ENCODE measurements at places on chromosomes 4 and X.
A peak's percentile ranks its signal among the peaks of the same experiment; 100 is the strongest.

- H3K4me3 ChIP-seq: no peak overlapping the region
- H3K27me3 ChIP-seq: no peaks in the 10 kb centered on the region
- H3K4me1 ChIP-seq: no peaks in the 10 kb centered on the region
- no peak overlapping the region for H3K27ac ChIP-seq
Observed at GRCh38 chr4:113336556-113336955, 287.1 kb downstream of the ANK2 start.

DNA sequence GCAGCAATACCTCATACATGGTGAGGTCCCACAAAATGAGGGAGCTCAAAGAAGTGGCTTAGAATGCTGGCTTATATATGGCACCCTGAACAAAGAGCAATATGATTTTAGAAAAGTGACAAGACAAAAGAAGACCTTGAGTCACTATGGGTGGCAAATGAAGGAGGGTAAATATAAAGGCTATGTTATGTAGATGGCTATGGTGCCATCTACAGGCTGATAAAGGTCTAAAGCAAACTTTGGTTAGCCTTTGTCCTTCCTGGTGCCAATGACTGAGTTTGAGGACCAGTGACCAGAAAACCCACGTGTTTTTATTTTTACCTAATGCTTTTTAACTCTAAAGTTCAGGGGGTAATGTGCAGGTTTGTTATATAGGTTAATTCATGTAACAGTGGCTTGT is 151.8 kb downstream of the CCNG2 start:
- no peak for DNase-seq
- H3K36me3 ChIP-seq: no peaks in the 10 kb centered on the region
- no peak overlapping the region for H3K4me3 ChIP-seq
- H3K4me1 ChIP-seq: no peaks in the 10 kb centered on the region

GRCh38 chr4:98816386-98816785 is 112.5 kb downstream of the EIF4E start:
- H3K36me3 ChIP-seq: no peaks in the 10 kb centered on the region
- H3K27ac ChIP-seq: no peak overlapping the region
- H3K27me3 ChIP-seq: no peaks in the 10 kb centered on the region
- no peak for DNase-seq

GRCh38 chr4:85777908-85778631 is 303.1 kb downstream of the ARHGAP24 start:
- no peak for DNase-seq
- H3K27ac ChIP-seq: peak overlapping the region; percentile 40
- H3K27me3 ChIP-seq: no peaks in the 10 kb centered on the region
- H3K4me3 ChIP-seq: peak overlapping the region; percentile 60
- peaks cover 8% of the 10 kb centered on the region for H3K4me1 ChIP-seq
- H3K36me3 ChIP-seq: no peaks in the 10 kb centered on the region

DNA sequence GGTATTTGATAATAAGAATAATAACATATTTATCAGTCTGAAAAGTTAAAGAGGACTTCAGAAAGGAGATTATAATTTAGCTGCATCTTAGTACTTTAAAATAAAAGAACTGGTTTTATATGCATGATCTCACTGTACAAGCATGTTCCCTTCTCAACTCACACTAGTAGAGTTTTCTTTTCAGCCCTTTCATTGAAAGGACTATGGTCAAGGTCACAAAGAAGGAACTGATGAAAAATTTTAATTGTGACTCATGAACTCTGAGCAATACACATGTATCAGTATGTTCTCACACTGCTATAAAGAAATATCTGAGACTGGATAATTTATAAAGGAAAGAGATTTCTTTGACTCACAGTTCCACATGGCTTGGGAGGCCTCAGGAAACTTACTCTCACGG is 73.7 kb upstream of the NDST4 start:
- H3K4me1 ChIP-seq: no peaks in the 10 kb centered on the region
- H3K36me3 ChIP-seq: no peaks in the 10 kb centered on the region
- H3K4me3 ChIP-seq: no peak overlapping the region

GRCh38 chr4:138488533-138488932 is 246.4 kb upstream of the SLC7A11 start:
- no peaks in the 10 kb centered on the region for H3K4me1 ChIP-seq
- H3K27ac ChIP-seq: no peak overlapping the region
- no peak for DNase-seq
- H3K27me3 ChIP-seq: no peaks in the 10 kb centered on the region

DNA sequence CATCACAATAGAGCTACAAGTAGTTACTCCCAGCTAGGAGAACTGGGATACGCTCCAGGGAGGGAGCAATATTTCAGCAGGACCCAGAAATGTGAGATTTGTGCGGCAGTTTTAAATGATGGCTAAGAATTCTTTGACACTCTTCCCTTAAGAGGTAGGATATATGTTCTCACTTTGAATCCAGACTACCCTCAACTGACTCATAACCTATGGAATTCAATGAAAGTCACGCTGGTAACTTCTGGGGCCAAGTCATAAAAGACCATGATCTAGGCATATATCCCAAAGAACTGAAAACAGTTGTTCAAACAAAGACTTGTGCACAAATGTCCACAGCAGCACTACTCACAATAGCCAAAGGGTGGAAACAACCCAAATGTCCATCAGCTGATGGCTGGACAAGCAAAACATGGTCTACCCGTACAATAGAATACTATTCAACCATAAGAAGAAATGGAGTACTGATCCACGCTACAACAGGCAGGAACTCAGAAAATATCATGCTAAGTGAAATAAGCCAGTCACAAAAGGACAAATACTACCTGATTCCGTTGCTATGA is 10.5 kb downstream of the CD99L2 start:
- H3K36me3 ChIP-seq: no peaks in the 10 kb centered on the region
- no peak overlapping the region for H3K4me3 ChIP-seq
- H3K27me3 ChIP-seq: no peaks in the 10 kb centered on the region
- no peak overlapping the region for H3K27ac ChIP-seq
- no peak for DNase-seq

- peaks cover 51% of the 10 kb centered on the region for H3K36me3 ChIP-seq
- DNase-seq: no peak
- peak overlapping the region; percentile 78 for H3K4me3 ChIP-seq
- no peaks in the 10 kb centered on the region for H3K27me3 ChIP-seq
Observed at GRCh38 chr4:123401271-123402120, 4.9 kb downstream of the SPRY1 start.

- H3K27me3 ChIP-seq: no peaks in the 10 kb centered on the region
- no peaks in the 10 kb centered on the region for H3K36me3 ChIP-seq
- DNase-seq: peak; percentile 68
- no peaks in the 10 kb centered on the region for H3K4me1 ChIP-seq
- no peak overlapping the region for H3K4me3 ChIP-seq
Observed at GRCh38 chrX:149512225-149512885, 7.2 kb upstream of the IDS start.

DNA sequence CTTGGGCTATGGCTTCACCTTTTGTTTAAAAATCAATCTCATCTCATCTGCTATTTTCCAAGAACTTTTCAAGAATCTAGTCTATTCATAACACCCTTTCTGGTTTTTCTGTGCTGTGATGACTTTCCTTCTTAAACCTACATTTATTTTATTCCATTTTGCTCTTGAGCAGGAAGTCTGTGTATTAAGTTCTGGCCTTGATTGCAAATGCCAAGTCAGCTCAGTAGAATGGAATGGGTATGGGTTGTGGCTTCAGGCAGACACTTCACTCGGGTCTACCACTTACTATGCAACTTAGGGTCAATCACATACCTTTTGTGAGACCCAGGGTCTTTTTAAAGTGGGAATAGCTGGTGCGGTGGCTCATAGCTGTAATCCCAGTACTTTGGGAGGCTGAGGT is 522.3 kb downstream of the TRIML1 start:
- H3K36me3 ChIP-seq: no peaks in the 10 kb centered on the region
- H3K4me3 ChIP-seq: no peak overlapping the region
- H3K4me1 ChIP-seq: no peaks in the 10 kb centered on the region

GRCh38 chr4:167616476-167616875 is 382.2 kb upstream of the SPOCK3 start:
- H3K4me1 ChIP-seq: no peaks in the 10 kb centered on the region
- no peak overlapping the region for H3K27ac ChIP-seq
- H3K27me3 ChIP-seq: no peaks in the 10 kb centered on the region

- no peak for DNase-seq
- no peak overlapping the region for H3K4me3 ChIP-seq
- no peak overlapping the region for H3K27ac ChIP-seq
- no peaks in the 10 kb centered on the region for H3K27me3 ChIP-seq
Observed at GRCh38 chr4:21380861-21381260, 567.7 kb downstream of the KCNIP4 start.

DNA sequence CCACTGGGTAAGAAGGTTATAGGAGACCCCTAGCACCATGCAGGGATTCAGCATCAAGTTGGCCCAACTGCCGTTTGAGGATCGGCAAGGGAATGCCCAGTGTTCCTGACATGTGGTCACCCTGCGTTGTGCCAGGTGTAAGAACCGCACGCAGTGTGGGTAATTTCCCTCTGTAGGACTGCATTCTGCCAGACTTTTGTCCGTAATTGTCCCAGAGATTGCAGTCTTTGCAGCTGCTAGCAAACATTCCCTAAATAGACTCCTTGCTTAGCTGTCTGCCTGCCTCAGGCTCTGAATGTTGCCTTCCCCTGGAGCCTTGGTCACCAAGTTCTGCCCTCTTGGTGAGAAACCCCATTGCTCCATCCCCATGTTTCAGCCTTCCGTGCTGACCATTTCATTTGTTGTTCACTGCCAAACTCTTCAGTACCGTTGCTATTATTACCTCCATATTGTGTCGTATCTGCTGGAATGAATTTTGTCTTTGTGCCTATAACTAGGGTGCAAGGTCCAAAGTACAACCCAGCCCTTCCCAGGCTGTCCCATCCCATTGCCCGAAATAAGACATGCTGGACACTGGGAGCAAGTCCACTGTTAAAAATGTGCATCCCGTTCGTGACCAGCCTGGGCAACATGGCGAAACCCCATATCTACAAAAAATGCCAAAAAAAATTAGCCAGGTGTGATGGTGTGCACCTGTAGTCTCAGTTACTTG is 53.8 kb upstream of the USP9X start:
- H3K36me3 ChIP-seq: no peaks in the 10 kb centered on the region
- no peaks in the 10 kb centered on the region for H3K27me3 ChIP-seq
- no peaks in the 10 kb centered on the region for H3K4me1 ChIP-seq
- DNase-seq: no peak
- no peak overlapping the region for H3K27ac ChIP-seq

- H3K27me3 ChIP-seq: no peaks in the 10 kb centered on the region
- DNase-seq: no peak
- H3K27ac ChIP-seq: no peak overlapping the region
- H3K36me3 ChIP-seq: no peaks in the 10 kb centered on the region
- no peaks in the 10 kb centered on the region for H3K4me1 ChIP-seq
Observed at GRCh38 chrX:31301941-31302340, 230.1 kb upstream of the FTHL17 start.

GRCh38 chr4:185743722-185744487 is 68.1 kb downstream of the SORBS2 start:
- no peak overlapping the region for H3K4me3 ChIP-seq
- H3K27me3 ChIP-seq: no peaks in the 10 kb centered on the region

GRCh38 chrX:134737061-134737460 is 78.8 kb upstream of the PLAC1 start:
- H3K27ac ChIP-seq: no peak overlapping the region
- no peak for DNase-seq
- no peaks in the 10 kb centered on the region for H3K36me3 ChIP-seq
- no peaks in the 10 kb centered on the region for H3K27me3 ChIP-seq
- no peaks in the 10 kb centered on the region for H3K4me1 ChIP-seq

DNA sequence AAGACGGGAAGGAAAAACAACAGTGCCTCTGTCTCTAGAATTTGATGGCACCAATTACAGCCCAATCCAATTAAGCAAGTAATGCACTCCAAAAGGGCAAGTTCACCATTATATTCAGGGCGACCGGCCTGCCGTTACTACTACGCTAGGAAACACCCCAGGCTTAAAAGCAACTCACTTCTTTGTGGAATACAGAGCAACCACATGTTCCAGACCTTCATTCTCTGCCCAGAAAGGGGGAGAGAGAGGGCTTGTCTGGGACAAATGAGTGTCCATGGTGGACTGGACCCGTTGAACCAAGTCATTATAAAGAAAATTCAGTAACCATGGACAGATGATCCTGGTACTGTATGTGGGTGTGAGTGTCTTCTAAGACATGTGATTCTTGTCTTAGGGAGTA is 1.6 kb downstream of the KDR start:
- no peak for DNase-seq
- no peaks in the 10 kb centered on the region for H3K36me3 ChIP-seq
- H3K27me3 ChIP-seq: no peaks in the 10 kb centered on the region
- H3K4me3 ChIP-seq: no peak overlapping the region

GRCh38 chr4:2469192-2469984 is 482 bp downstream of the RNF4 start:
- peaks cover 3% of the 10 kb centered on the region for H3K4me1 ChIP-seq
- peak; percentile 74 for DNase-seq
- no peaks in the 10 kb centered on the region for H3K36me3 ChIP-seq

GRCh38 chrX:72114306-72114705 is 17.4 kb downstream of the RTL5 start:
- H3K36me3 ChIP-seq: no peaks in the 10 kb centered on the region
- no peaks in the 10 kb centered on the region for H3K27me3 ChIP-seq
- no peaks in the 10 kb centered on the region for H3K4me1 ChIP-seq
- H3K27ac ChIP-seq: no peak overlapping the region

DNA sequence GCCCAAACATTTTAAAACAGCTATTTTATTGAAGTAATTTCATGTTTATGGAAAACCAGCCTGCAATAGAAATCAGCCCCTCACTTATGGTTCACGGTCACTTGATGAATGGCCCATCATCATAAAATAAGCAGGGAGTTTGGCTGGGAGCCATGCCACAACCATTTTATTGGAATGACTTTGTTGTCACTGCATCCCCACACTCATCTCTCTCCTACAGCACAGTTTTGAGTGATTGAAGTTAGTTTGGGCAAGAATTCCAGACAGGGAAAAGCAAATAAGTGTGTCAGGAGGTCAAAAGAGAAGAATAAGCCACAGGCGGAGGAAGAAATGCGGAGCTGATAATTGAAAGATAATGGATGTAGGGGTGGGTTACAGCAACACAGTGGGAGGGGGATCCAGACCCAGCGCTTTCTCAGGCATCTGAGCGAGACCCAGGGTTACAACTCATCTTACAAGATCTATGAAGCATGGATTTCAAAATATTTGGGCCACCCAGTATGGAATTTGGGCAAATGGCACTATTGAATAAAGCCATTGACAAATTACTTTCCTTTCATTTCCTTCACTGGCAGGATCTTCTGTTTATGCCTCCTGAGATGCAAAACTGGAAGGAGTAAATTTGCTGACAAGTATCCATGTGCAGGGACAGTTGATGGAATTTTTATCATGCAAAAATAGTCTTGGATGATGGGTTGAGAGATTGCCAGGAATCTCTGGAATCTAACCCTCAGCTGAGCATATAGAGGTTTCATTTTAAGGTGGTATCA is 100.8 kb downstream of the SHROOM3 start:
- no peak overlapping the region for H3K4me3 ChIP-seq
- no peak overlapping the region for H3K27ac ChIP-seq
- DNase-seq: no peak
- no peaks in the 10 kb centered on the region for H3K4me1 ChIP-seq
- H3K27me3 ChIP-seq: no peaks in the 10 kb centered on the region

- no peak overlapping the region for H3K27ac ChIP-seq
- no peaks in the 10 kb centered on the region for H3K27me3 ChIP-seq
- no peak for DNase-seq
- no peaks in the 10 kb centered on the region for H3K36me3 ChIP-seq
- H3K4me1 ChIP-seq: no peaks in the 10 kb centered on the region
- H3K4me3 ChIP-seq: no peak overlapping the region
Observed at GRCh38 chr4:1784395-1784788, 8.7 kb upstream of the FGFR3 start.

Data from ascending aorta (tissue), 2 donors.